Pancreas (tissue), 10 donors: ENCODE measurements at places on chromosomes 5 and 9.

DNA sequence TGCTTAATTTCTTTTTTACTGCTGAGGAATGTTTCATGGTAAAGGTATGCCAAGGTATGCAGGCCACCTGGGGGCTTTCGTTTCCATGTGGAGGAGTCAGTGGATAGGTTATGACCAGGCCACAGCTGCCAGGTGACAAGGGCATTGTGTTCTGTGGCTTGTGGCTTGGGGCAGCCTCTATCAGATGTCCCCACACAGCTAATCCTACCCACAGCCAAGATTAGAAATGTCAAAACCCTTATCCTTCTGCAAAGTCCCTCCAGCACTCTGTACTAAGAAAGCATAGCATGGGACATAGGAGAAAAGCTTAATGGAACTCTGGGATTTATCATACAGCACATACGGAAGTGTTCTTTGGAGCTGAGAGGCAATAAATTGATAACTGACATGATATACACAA lies 171.2 kb upstream of the S1PR3 start:
- H3K4me1 ChIP-seq, result no peaks in the 10 kb centered on the region
- H3K27me3 ChIP-seq, result no peaks in the 10 kb centered on the region
- H3K27ac ChIP-seq, result no peak overlapping the region
- H3K36me3 ChIP-seq, result no peaks in the 10 kb centered on the region

DNA sequence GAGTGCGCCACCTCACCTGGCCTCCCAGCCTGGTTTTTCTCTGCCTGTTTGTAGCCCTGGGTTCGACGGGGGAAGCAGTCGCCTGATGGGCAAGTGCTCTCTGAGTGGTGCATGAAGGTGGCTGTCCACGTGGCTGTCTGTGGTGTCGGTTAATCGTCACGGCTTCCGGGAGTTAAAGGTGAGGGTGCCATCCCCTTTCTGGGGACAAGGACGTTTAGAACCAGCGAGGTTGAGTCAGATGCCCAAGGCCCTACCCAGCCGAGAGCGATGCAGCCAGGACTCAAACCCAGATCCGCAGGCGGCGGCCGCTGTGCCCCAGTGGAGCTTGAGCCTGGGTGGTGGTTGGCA lies 47.7 kb downstream of the RXRA start:
- no peak overlapping the region for H3K4me3 ChIP-seq
- H3K27ac ChIP-seq, result peak overlapping the region; percentile 78
- H3K27me3 ChIP-seq, result no peaks in the 10 kb centered on the region
- H3K4me1 ChIP-seq, result peaks cover 46% of the 10 kb centered on the region

DNA sequence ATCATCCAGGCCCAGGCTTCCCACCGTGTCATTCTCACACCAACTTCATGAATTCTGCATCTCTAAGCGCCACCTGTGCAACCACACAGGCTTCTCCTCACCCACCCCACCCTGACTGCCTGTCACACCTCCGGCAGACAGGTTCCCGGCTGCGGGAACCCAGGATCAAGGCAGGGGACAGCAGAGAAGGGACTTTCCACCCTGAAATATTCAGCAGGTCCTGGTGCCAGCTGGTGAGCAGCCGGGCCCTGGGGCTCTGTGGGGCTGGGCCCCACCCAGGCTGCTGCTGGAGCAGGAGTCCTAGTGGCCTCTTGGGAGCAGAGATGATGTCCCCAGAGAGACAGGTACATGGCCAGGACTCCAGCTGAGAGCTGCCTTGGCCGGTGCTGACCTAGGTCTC lies 12.7 kb downstream of the ANXA6 start:
- no peak for DNase-seq
- no peaks in the 10 kb centered on the region for H3K4me1 ChIP-seq
- H3K27me3 ChIP-seq, result no peaks in the 10 kb centered on the region
- no peaks in the 10 kb centered on the region for H3K36me3 ChIP-seq
- no peak overlapping the region for H3K27ac ChIP-seq

GRCh38 chr9:28136113-28136512 lies 562.8 kb upstream of the C9orf72 start:
- H3K4me1 ChIP-seq, result no peaks in the 10 kb centered on the region
- no peaks in the 10 kb centered on the region for H3K27me3 ChIP-seq
- no peak overlapping the region for H3K4me3 ChIP-seq
- DNase-seq, result no peak
- H3K36me3 ChIP-seq, result no peaks in the 10 kb centered on the region

- DNase-seq, result no peak
- no peak overlapping the region for H3K4me3 ChIP-seq
- no peaks in the 10 kb centered on the region for H3K27me3 ChIP-seq
Measured at GRCh38 chr9:99833735-99834134, 12.1 kb downstream of the NR4A3 start.

GRCh38 chr5:3119435-3119834 lies 368.0 kb upstream of the IRX2 start:
- H3K4me1 ChIP-seq, result no peaks in the 10 kb centered on the region
- H3K4me3 ChIP-seq, result no peak overlapping the region
- DNase-seq, result no peak
- no peak overlapping the region for H3K27ac ChIP-seq
- H3K36me3 ChIP-seq, result no peaks in the 10 kb centered on the region

- H3K4me3 ChIP-seq, result no peak overlapping the region
- no peak for DNase-seq
- H3K27ac ChIP-seq, result no peak overlapping the region
- H3K27me3 ChIP-seq, result no peaks in the 10 kb centered on the region
- no peaks in the 10 kb centered on the region for H3K36me3 ChIP-seq
Measured at GRCh38 chr9:88060746-88061145, 77.5 kb downstream of the SPATA31C2 start.

GRCh38 chr9:84493284-84493947 lies 152.9 kb upstream of the SLC28A3 start:
- H3K27me3 ChIP-seq, result no peaks in the 10 kb centered on the region
- H3K36me3 ChIP-seq, result no peaks in the 10 kb centered on the region
- DNase-seq, result no peak
- no peak overlapping the region for H3K27ac ChIP-seq

DNA sequence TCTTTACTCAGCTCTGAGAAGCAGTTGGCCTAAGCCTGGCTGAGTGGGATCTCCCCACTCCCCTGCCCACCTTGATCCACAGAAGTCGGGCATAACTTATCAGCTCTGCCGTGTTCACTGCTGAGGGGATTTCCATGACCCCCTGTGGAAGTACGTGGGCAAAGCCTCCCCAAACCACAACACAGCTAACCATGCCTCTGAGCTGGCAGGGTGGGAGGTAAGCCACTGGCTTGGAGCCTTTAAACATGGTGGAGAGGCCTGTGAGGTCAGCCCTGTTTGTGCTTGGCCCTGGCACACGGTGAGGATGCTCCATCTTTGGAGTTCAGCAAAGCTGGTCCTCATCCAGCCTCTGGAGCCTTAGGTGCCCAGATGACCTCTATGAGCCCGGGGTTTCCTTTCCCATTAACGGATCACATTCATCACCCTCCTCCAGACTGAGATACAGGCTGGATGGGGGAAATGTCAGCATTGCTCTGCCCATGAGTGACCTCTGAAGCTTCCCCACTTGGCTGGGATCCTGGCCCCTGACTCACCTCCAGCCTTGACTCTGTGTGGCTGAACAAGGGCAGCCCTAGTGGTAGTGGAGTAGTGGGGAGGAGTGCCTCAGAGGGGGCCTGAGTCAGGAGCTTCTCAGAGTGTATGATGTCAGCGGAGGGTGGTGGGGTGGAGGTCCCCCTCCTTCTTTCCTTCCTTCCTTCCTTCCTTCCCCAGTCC lies 6.2 kb downstream of the PDLIM4 start:
- H3K4me3 ChIP-seq, result no peak overlapping the region
- no peak for DNase-seq
- no peak overlapping the region for H3K27ac ChIP-seq

DNA sequence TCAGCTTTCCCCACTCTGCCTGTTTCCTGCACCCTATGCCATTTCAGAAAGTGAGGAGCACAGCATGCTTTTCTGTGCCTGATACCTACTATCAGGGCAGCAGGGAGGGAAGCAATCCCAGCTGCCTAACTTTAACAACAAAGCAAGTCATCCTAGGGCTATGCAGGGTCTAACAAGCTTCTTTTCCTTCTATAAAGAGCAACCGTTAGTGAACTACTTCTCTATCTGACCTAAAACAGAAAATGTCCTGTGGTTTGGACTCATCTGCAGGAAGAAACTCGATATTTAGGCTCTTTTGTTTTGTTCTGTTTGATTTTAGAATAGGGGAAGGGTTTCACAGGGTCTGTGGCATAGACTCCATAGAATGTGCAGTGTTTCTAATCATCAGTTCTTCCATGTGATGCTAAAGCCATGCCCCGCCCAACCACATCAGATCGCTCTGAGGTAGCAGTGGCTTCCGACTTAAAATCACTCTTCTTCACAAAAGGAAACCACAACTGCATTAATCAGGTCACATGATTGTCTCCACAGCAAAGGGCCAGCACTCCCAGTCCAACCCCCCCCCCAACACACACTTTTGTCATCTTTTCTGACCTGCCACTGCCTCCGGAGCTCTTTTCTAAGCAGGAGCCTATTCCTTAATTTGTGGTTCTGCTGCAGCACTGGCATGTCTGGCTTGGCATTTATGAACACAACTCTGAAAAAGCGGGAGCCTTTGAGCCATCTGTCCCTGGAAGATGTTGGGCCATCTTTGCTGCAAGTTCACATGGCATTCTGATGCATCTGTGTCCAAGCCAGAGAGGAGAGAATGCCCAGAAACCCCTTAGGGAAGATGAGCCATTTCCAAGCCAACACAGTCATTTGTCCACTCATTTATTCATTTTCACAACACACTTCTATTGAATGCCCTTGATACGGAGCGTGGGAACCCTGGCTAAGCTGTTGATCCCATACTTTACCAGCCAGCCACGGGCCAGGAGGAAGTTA lies 71.6 kb downstream of the CFAP90 start:
- no peak overlapping the region for H3K27ac ChIP-seq
- no peak overlapping the region for H3K4me3 ChIP-seq
- no peaks in the 10 kb centered on the region for H3K27me3 ChIP-seq
- no peaks in the 10 kb centered on the region for H3K36me3 ChIP-seq
- no peak for DNase-seq

GRCh38 chr5:150582241-150583109 lies 58.0 kb upstream of the SYNPO start:
- H3K4me3 ChIP-seq, result no peak overlapping the region
- H3K36me3 ChIP-seq, result no peaks in the 10 kb centered on the region
- H3K4me1 ChIP-seq, result peaks cover 10% of the 10 kb centered on the region
- H3K27me3 ChIP-seq, result no peaks in the 10 kb centered on the region
- no peak overlapping the region for H3K27ac ChIP-seq
- DNase-seq, result peak; percentile 80

GRCh38 chr5:66171349-66172344 lies 27.5 kb downstream of the SREK1 start:
- peak; percentile 3 for DNase-seq
- H3K36me3 ChIP-seq, result peaks cover 14% of the 10 kb centered on the region
- H3K4me1 ChIP-seq, result no peaks in the 10 kb centered on the region

GRCh38 chr9:129441852-129442251 lies 179.0 kb downstream of the C9orf50 start:
- no peak for DNase-seq
- no peaks in the 10 kb centered on the region for H3K27me3 ChIP-seq
- no peak overlapping the region for H3K4me3 ChIP-seq
- no peak overlapping the region for H3K27ac ChIP-seq

GRCh38 chr5:118144540-118144939 lies 843.8 kb downstream of the DTWD2 start:
- H3K4me1 ChIP-seq, result no peaks in the 10 kb centered on the region
- no peak overlapping the region for H3K4me3 ChIP-seq
- H3K27me3 ChIP-seq, result no peaks in the 10 kb centered on the region

GRCh38 chr9:113964495-113965170 lies 88.5 kb downstream of the ZNF618 start:
- no peak for DNase-seq
- H3K4me3 ChIP-seq, result no peak overlapping the region
- no peaks in the 10 kb centered on the region for H3K4me1 ChIP-seq
- no peak overlapping the region for H3K27ac ChIP-seq

DNA sequence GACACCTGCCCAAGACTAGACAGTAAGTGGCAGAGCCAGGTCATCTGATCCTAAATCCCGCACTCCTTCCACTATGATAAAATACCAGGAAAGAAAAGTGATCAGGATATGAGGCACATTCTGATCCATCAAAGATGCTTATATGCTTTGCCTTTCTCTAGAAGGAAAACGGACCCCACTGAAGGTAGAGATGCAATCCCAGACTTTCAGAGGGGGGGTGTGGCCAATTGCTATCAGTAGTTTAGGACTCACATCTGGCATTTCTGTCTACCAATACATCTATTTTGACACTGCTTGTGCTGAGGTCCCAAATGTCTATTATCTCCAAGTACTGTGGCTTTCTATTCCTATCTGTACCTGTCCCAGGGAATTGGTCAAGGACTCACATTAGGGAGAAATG lies 1.7 kb downstream of the TRIM52 start:
- no peak overlapping the region for H3K27ac ChIP-seq
- H3K4me1 ChIP-seq, result peaks cover 18% of the 10 kb centered on the region
- no peaks in the 10 kb centered on the region for H3K27me3 ChIP-seq
- no peaks in the 10 kb centered on the region for H3K36me3 ChIP-seq
- H3K4me3 ChIP-seq, result peak overlapping the region; percentile 70

DNA sequence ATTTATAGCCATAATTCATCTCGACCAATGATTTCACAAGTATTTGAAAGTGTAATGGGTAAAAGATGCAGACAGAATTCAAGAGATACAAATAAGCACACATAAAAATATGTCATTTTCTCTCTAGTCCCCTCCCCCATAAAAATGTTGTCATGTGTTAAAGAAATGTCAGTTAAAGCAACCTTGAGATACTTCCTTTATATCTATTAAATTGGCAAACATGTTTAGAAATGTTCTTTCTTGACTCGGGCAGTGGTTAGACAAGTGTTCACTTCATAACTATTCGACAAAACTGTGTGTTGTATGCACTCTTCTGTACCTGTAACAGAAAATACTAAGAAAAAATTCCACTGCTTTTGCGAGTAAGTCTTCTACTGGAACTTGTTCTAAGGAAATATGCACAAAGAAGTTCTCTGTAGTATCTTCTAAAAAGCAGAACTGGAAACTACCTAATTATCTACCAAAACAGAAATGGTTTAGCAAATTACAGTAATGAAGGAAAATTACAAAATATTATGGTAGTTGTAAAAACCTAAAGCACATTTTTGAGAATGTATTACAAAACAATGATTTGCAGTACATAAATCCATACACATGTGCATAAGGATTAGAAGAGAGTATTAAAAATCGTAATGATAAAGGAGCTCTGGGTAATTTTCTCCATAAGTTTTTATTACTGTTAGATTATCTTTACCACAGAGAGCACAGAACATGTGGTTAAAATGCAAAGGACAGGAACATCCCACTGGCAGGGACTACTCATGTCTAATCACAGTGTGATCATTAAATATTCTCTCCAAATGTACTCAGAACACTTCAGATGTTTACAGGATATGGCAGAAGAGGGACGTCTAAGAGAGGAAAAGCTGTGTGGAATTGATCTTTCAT lies 35.9 kb downstream of the FBXW2 start:
- no peak overlapping the region for H3K4me3 ChIP-seq
- H3K36me3 ChIP-seq, result no peaks in the 10 kb centered on the region
- no peaks in the 10 kb centered on the region for H3K4me1 ChIP-seq
- no peak overlapping the region for H3K27ac ChIP-seq
- no peak for DNase-seq

- no peaks in the 10 kb centered on the region for H3K27me3 ChIP-seq
- no peaks in the 10 kb centered on the region for H3K36me3 ChIP-seq
- no peak overlapping the region for H3K4me3 ChIP-seq
- DNase-seq, result no peak
Measured at GRCh38 chr5:146388386-146388785, 49.7 kb downstream of the POU4F3 start.
